Stimulated activated CD4-positive, alpha-beta T cell treated with anti-CD3 and anti-CD28 coated beads, Interleukin-2, amount 100 ng/mL, for 4 hours (primary cell): ENCODE measurements at places on chromosomes 16 and 17.

GRCh38 chr17:52025236-52025635, 133.3 kb downstream of the CA10 start:
- no peak for DNase-seq

DNA sequence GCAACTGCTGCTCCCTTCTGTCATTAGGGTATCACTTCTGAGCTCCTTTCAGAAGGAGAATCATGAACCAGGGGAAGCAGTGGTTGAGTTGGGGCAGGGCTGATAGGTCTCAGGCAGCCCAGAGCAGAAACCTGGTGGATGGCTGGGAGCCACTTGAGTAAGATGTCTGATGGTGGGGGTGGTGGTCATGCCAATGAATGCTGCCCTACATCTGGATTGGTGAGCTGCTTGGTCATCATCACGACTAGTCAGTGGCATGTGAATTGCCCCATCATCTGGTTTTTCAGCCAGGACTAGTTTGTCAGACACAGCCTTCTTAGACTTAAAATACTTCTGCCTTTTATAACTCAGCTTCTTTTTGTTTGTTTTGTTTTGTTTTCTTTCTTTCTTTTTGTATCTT, 2.6 kb downstream of the GID4 start:
- DNase-seq: no peak

- DNase-seq: no peak
Measured at GRCh38 chr17:78255953-78256706, 24.7 kb downstream of the TMEM235 start.

DNA sequence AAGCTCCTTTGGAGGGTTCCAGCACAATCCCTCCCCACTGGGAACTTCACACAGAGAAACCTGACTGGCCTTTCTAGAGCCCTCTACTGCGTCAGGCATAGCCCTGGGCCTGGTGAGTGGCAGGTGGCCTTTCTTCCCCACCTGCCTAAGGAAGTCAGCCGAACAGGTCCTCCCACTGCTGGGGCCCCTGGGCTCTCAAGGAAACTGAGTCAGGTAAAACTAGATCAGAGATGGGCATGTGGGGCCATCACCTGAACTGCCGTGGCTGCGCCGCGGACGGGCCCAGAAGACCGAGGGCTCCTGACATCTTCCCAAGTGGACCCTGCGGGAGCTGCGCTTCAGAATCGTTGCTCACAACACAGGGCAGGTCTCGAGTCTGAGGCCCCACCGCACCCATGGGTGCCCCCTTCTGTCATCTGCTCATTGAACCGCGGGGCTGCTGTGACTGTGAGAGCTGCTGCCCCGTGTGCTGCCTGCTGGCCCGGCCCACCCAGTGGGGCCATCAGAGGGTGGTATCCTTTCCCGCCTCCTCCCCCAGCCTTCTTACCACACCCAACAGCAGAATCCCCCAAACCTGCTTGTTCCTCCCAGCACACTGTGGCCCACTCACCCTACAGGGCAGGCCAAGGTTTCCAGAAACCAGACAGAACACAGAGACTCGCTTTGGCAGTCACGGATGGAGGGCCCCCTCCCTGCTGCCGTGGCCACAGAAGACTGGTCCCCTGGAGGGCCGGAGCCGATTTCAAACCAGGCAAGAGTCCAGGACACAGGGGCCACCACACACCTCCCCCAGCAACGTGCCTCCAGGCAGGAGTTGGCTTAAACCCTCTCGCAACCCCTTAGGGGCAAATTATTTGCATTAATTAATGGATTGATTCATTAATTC, 81.1 kb downstream of the TBC1D16 start:
- DNase-seq: no peak

DNA sequence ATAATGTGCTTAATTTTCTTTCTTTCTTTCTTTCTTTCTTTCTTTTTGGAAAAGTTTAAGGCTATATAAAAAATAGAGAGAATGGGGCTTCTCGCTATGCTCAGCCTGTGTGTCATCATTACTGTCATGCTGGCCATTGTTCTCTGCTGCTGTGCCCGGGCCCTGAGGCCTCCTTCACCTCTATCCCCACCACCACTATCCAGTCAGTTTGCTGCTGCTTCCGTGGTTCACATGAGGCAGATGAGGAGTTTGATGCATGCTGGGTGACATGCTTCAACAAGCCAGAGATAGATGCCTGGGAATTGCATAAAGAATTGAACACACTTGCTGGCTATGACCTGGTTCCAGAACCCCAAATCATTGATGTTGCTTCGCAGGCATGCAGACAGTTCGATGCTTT, 36.3 kb downstream of the PITPNC1 start:
- no peak for DNase-seq

DNA sequence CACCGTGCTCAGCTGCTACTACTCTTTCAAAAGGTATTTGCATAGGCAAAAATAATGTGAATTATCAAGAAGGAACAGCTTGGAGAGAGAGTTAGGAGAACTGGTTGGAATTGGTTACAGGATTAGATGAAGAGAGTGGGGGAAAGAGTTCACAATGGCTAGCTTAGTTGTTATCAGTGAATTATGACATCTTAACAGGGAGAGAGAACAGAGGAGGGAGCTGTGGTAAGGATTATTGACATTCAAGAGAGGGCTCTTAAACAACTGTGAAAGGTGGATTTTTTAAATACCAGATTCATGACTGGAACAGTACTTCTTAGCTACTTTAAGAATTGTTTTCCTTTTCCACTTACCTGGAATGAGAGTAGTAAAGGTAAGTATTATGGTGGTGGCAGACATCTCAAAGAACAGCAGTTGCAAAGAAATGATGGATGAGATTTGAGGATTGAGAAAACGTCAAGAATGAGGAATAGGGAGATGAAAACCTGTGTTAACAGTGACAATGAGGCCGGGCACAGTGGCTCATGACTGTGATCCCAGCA, 43.9 kb upstream of the SLC5A11 start:
- no peak for DNase-seq

DNA sequence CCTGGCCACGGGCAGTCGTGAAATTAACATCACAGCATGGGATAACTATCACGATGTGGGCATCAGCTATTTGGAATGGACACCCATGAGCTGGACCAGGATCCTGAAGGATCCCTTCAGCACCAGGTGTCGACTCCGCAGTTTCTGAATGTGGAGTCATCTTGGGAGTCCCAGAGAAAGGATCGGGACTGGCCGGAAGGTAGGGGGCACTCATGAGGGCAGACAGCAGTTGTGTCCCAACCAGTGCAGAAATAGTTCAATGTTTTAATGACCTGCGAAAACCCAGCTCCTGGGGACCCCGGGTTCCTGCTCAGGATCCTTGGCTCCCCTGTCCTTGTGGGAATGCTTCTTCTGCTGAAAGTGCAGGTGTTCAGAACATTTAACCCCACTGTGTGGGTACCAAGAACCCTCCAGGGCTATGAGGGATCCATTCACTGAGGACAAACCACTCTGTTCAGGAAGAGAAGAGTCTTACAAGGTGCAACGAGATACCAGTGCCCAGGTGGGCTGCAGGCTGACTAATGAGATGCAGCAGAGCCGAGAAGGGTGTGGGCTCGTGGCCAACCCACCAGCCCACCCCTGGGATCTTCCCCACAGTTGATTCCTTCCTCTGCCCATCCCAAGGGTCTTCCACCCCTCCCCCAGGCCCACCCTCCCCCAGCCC, 154.8 kb downstream of the SALL1 start:
- DNase-seq: no peak

DNA sequence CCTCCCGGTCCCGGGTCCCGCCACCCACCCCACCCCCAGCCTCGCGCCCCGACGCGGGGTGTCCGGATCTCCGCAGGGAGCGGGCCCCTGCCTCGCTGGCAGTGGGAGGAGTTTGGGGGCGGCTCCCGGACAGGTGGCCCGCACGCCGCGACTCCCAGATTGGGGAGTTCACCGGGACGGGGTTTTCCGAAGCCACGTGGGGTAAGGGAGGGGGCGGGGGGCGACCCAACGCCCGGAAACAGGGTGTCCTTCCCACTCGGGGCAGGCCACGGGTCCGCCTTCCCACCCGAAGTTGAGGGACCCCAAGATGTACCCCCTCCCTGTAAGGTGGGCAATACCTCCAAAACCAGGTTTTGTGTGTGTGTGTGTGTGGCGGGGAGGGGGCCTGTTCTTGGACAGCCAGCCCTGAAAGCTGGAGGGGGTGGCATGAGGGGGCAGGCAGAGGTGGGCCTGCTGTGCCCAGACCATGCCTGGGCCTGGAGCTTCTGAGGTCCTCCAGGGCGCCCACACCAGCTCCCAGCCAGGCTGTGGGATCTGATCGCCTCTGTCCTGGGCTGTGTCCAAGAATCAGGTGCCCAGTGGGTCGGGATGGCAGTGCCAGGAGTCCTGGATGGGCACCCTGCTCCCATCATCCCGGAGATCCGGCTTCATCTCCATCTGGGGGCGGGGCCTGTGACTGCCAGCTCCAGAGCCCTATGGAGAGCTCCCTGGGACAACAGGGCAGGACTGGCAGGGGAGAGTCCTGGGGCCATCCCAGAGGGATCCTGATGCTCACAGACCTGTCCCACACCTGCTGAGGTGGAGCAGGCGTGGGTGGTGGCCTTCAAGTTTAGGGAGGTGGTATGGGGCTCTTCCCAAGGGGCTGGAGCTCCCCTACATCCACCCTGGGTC, 767 bp downstream of the SYNGR2 start:
- peak; percentile 49 for DNase-seq

GRCh38 chr17:33124185-33124584, 132.5 kb downstream of the SPACA3 start:
- DNase-seq: no peak

- DNase-seq: no peak
Measured at GRCh38 chr16:70158261-70158939, 15.2 kb upstream of the CLEC18C start.

DNA sequence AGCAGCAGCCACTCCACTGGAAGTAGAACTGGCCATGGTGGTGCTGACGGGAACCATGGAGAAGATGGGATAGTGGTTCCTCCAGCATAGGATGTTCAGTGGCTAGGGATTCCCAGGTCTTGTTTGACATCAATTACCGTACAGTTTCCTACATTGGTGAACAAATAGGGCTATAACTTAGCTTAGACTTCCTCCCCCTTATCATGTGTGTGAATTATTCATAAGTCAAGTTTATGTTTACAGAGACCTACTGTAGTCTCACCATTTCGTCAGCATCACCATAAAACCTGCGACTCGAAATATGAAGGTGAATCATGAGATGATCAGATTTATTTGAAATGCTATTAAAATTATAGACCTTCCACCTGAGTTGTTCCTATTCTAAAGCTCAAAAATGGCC, 1.2 kb downstream of the KRTAP2-3 start:
- DNase-seq: no peak

GRCh38 chr17:42406615-42407288, 16.3 kb downstream of the CAVIN1 start:
- DNase-seq: no peak

DNA sequence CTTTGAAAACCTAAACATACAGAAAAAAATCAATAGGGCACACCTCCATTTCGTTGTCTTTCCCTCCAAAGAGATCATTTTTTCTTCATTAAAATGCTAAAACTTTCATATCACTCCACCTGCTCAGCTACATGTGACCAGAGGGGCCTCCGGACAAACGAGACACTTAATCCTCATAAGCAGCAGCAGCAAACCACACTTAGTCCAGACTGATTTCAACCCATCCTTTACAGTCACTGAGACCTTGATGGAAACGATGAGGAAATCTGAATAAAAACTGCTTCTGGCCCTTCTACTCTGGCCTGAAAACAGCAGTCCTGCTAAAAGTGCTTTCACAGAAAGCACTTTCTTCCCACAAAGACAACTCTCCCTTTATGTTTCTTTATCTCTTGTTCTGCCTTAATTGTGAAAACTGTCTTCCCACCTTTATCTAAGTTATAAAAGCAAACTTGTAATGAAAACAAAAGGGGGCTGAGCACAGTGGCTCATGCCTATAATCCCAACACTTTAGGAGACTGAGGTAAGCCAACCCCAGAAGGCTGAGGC, 4.6 kb downstream of the ANKRD11 start:
- DNase-seq: no peak

DNA sequence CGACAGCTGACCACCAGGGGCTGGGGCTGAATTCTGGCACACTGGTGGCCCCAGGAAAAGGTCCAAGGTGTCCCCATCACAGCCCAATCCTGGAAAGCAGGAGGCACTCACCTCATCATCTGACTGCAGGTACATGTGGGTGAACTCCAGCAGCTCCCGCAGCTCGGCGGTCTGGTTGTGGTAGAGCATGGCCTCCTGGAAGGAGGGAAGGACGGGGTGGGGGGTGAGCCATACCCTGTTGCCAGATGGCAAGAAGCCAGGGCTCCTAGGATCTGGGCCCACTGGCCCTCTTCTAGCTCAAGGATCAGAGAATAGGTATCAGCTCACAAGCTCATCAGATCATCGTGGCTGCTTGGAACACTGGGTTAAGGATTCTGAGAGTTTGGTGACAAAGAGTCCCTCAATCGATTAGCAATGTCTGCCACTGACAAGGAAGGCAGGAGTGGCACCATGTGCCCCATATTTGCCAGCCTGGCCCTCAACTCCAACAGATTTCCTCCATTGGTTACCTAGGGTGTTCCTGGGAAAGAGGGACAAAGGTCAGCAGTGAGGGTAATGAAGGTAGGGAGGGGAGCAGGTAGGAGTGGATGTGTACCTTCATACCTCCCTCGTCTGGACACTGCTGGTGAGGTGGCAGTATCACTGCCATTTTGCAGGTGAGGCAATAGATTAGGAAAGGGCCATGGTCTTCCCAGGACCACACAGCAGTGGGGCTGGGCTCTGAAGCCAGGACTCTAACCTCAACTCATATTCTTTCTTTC, 4.9 kb downstream of the P3H4 start:
- DNase-seq: no peak

DNA sequence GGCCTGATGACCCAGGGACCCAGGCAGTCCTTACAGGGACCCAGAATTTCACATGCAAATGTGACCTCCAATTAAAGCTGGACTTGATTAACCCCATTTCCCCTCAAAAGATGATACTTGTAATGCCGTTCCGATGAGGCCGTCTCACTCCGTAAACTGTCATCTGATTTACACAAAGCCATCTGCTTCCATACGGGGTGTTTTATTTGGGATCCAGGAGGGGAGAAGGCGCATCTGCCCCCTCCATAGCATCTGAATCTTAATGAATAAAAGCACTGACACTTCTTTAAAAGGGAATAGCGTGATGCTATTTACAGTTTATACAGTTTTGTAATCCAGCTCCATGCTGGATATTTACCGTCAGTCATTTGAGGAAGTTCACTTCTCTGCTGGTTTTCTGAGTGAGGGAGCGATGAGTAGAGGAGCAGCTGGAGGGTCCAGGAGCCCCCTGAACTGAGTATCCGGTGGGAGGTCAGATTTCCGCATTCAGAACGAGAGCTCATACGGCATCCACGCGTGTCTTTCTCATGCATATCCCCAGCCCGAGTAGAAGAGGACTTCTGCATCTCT, 452.7 kb downstream of the WWOX start:
- no peak for DNase-seq
